ENCODE measurements at places on chromosomes 11 and 22. TPM values are rescaled to one million over a fixed set of nuclear protein-coding genes. Genes with fewer than 3 reads are reported as not detected.

- no peaks in the 10 kb centered on the region for H3K36me3 ChIP-seq
- no peak for DNase-seq
- peaks cover 11% of the 10 kb centered on the region for H3K27me3 ChIP-seq
Observed at GRCh38 chr22:37492428-37493344, 6.5 kb upstream of the MFNG start.

DNA sequence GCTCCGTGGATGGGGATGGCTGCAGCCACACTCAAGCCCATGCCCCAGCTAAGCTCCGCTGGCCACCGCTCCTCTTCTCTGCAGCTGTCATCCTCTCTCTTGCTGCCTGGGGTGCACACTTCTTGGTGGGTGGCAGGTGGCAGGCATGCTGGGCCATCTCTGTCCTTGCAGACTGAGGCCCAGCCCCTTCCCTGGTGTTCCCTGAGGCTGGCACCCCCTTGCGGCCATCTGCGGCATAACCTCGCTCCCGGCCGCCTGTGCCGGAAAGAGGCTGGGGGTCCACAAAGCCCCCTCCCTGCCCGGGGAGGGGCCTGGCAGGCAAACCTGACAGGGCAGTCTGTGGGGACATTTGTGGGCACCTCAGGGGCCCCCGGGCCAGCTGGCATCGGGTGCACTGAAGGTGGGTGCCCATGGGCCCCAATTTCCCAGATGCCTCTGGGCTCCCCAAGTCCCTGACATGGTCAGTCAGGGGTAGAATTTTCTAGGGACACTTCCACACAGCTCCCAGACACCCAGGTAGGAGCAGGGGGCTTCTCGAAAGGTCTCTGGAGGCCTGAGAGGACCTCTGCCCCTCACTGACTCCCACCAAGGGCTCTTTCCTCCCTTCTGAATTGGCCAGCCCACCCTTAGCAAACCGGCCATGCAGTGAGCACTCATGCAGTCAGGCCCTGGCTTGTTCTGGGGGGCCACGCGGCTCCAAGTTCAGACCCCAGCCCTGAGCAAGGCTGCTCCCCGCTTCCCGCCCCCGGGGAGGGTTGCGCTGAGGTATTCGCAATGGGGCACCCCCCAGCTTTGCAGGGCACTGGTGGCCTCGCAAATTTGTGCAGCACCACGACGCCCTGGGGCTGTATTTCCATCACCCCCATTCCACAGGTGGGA lies 23.5 kb upstream of the TH start:
- H3K36me3 ChIP-seq = no peaks in the 10 kb centered on the region
- no peak for DNase-seq
- H3K27ac ChIP-seq = no peak overlapping the region
- no peak overlapping the region for H3K4me3 ChIP-seq
- no peaks in the 10 kb centered on the region for H3K4me1 ChIP-seq

The TMPRSS5 gene
- total RNA-seq = 1.4 TPM

- H3K27ac ChIP-seq = no peak overlapping the region
- no peak overlapping the region for H3K4me3 ChIP-seq
- no peaks in the 10 kb centered on the region for H3K4me1 ChIP-seq
- no peak for DNase-seq
- no peaks in the 10 kb centered on the region for H3K36me3 ChIP-seq
- H3K27me3 ChIP-seq = no peaks in the 10 kb centered on the region
Observed at GRCh38 chr11:47105974-47106373, 70.7 kb downstream of the ARFGAP2 start.

The CFAP300 gene
- total RNA-seq = not detected

The ANAPC15 gene
- 32.7 TPM for total RNA-seq

DNA sequence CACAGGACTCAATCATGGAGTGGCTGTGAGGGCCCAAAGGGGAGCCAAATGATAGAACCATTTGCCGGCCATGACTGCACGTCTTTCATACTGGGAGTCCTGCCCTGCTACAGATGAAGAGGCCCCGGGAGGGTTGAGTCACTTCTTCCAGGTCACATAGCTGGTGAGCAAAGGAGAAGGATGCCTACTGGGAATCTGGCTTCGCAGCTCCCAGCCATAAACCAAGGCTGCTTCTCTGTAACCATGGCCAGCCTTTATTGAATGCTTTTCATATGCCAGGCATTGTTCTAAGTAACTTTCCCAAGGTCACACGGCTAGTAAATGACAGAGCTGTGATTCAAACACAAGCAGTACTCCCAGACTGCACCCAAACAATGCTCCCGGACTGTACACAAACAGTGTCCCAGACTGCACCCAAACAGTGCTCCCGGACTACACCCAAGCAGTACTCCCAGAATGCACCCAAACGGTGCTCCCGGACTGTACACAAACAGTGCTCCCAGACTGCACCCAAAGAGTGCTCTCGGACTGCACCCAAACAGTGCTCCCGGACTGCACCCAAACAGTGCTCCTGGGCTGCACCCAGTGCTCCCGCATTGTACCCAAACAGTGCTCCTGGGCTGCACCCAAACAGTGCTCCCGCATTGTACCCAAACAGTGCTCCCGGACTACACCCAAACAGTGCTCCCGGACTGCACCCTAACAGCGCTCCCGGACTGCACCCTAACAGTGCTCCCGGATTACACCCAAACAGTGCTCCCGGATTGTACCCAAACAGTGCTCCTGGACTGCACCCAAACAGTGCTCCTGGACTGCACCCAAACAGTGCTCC lies 89.8 kb downstream of the FBXO7 start:
- no peaks in the 10 kb centered on the region for H3K4me1 ChIP-seq
- DNase-seq = peak; percentile 58
- H3K36me3 ChIP-seq = no peaks in the 10 kb centered on the region
- no peaks in the 10 kb centered on the region for H3K27me3 ChIP-seq

The RASL10A gene
- 0.73 TPM for total RNA-seq

DNA sequence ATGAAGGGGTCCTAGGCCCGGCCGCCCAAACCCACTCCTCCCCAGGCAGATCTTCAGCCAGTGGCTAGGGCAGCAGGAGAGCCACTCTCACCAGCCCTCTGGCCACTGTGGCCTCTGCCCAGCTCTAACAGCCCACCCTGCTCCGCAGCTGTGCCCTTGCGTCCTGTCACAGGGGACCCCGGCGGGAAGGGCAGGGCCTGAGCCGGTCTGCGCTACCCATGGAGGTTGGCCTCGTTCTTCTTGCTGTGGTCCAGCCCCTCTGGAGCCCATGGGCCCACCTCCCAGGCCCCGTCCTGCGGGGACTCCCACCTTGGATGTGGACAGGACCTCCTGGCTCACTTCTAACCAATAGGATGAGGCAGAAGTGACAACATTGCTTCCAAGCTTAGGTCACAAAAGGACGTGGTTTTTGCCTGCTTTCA lies 38.3 kb upstream of the TH start:
- no peak for DNase-seq
- no peaks in the 10 kb centered on the region for H3K36me3 ChIP-seq
- H3K27ac ChIP-seq = no peak overlapping the region
- peaks cover 7% of the 10 kb centered on the region for H3K27me3 ChIP-seq

The C11orf87 gene
- not detected for total RNA-seq

DNA sequence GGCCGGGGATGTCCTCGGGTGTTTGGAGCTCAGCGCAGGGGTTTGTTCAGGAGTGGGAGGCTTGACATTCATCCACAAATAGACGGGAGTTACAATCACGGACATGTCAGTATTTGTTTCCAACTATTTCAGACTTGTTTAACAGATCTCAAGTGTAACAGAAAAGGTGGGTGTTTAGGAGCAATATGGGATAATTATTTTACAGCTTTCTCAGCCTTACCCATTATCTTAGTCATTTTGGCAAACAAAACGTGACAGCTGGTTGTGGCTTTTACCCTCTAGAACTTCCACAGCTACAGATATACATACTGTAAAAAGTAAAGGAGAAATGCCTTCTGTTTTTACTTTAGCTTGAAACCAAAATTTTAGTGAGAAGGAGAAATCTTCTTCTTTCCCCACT lies 178.7 kb upstream of the TMEM45B start:
- no peaks in the 10 kb centered on the region for H3K27me3 ChIP-seq
- no peaks in the 10 kb centered on the region for H3K36me3 ChIP-seq

DNA sequence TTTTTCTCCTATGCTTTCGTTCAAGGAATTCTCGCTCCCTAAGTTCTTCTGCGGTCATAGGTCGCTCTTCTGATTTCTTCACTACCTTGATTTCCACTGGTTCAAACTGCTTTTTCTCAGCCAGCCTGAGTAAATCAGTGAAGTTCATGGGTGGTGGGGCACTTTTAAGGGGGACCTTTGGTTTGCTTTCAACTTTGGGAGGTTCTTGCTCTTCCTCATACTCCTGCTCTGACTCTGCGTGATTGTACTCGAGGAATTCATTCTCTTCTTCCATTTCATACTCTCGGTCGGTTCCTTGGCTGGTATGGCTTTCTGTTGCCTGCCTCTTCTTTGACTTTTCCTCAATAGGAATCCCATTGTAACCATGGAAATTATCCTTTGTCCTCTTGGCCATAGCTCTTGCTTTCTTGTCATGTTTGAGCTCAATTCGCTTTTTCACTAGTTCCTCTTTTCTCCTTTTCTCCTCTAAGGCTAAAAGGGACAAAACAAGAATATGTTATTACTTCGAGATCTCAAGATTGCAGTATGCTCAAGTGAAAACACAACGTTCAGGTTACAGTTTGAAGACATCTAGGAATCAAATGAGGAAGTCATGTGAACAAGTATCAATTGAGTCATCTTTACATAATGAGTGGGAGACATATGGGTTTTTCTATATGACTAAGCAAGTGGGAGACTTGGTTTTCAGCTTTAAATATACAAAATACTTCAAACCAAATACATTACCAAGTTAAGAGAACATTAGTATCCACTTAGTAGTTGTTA lies 16.2 kb downstream of the MISFA start:
- peaks cover 14% of the 10 kb centered on the region for H3K4me1 ChIP-seq
- no peak overlapping the region for H3K4me3 ChIP-seq
- H3K27ac ChIP-seq = no peak overlapping the region
- H3K27me3 ChIP-seq = no peaks in the 10 kb centered on the region
- DNase-seq = no peak

DNA sequence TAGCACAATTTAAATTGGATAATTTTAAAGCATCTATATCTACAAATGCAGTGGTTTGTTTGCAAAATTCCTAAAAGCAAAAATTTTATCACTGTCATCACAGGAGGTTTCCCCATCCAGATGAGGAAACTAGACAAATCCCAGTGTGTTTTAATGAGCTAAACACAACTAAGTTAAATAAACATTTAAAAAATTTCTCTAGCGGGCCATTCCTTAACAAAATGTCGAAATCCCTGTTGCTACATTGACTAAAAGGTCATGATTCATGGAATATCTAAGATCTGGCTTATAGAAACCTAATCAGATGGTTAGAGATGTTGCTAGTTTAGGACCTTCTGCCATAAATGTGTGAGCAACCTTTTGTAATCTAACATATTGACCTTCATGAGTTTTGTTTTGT lies 107.3 kb upstream of the BDNF start:
- no peak for DNase-seq
- no peaks in the 10 kb centered on the region for H3K4me1 ChIP-seq
- H3K27me3 ChIP-seq = no peaks in the 10 kb centered on the region
- no peaks in the 10 kb centered on the region for H3K36me3 ChIP-seq
- no peak overlapping the region for H3K4me3 ChIP-seq
- H3K27ac ChIP-seq = no peak overlapping the region

GRCh38 chr11:78319453-78319955 lies 98.1 kb downstream of the GAB2 start:
- H3K27me3 ChIP-seq = no peaks in the 10 kb centered on the region
- H3K4me1 ChIP-seq = peaks cover 5% of the 10 kb centered on the region
- DNase-seq = no peak
- H3K27ac ChIP-seq = no peak overlapping the region

DNA sequence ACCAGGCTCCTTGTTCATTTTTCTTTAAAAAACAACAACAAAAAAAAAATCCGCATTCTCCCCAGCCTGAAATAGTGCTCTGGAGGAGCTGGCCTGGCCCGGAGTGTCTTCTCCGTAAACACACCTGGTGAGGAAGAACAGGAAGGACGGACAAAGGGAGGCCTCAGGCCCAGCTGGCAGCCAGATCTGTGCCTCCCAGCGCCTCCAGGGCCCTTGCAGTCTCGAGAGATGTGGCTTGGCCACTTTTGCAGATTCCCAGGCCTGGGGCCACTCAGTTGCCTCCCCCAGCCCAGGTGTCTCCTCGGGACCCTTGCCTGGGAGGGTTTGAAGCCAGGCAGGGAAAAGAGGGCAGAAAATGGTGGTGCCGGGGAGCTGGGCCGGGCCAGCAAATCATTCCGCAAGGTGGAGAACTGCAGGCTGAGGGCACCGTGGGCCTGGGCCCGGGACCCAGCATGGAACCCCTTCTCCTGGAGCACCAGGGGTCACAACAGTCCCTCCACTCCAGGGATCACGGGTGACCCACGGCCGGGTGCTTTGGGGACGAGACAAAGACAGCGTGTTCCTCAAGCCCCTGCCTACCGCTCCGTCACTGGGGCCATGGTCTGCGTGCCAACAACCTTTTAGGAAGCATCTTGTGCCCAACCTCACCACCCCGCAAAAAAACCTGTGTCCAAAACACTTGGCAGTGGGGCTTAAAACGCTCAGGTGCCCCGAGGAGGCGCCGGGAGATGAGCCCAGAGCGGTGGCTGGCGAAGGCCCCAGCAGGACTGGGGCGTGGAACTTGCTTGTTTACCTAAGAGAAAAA lies 67.1 kb upstream of the WNT7B start:
- H3K4me3 ChIP-seq = peak overlapping the region; percentile 82
- H3K27me3 ChIP-seq = no peaks in the 10 kb centered on the region
- no peaks in the 10 kb centered on the region for H3K36me3 ChIP-seq
- H3K27ac ChIP-seq = peak overlapping the region; percentile 99
- no peak for DNase-seq
- H3K4me1 ChIP-seq = peaks cover 73% of the 10 kb centered on the region

The SPCS2 gene
- 95.1 TPM for total RNA-seq

DNA sequence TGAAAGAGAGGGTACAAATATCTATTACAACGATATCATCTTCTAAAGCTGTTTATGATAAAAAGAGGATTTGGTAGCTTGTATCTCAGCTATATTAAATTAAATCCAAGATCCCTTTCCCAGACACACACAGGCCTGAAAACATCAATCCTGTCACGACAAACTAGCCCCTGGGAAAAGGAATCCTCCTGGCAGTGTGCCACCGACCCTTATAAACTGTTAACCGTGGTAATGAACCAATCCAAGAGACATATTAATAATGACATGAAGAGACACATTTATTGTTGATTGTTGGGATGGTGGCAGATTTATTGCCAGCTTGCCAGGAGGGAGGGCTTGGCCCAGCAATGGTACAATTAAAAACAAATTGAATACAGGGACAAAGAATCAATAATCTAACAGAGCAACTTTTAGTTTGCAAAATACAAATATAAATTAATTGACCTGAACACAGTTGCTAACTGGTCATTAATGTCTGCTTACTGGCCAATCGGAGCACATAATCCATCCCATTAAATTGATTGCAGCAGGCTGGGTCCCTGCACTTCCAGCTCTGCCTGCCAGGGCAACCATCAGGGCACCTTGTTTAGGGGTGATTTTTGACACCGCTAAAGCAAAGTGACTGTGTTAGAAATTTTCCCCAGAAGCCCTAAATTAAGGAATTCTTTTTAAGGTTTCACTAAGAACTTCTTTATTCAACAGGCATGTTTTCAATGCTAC lies 887.6 kb downstream of the OPCML start:
- no peaks in the 10 kb centered on the region for H3K36me3 ChIP-seq
- no peak for DNase-seq
- no peak overlapping the region for H3K4me3 ChIP-seq
- H3K27ac ChIP-seq = no peak overlapping the region
- H3K4me1 ChIP-seq = no peaks in the 10 kb centered on the region

The CCDC134 gene
- 2.8 TPM for total RNA-seq

- no peak for DNase-seq
- no peak overlapping the region for H3K27ac ChIP-seq
- H3K4me3 ChIP-seq = no peak overlapping the region
- no peaks in the 10 kb centered on the region for H3K36me3 ChIP-seq
- peaks cover 16% of the 10 kb centered on the region for H3K4me1 ChIP-seq
Observed at GRCh38 chr11:62757846-62758788, 3.3 kb upstream of the POLR2G start.

Measured in psoas muscle (tissue), 8 donors.